ENCODE measurements at places on chromosomes 7 and 10.

DNA sequence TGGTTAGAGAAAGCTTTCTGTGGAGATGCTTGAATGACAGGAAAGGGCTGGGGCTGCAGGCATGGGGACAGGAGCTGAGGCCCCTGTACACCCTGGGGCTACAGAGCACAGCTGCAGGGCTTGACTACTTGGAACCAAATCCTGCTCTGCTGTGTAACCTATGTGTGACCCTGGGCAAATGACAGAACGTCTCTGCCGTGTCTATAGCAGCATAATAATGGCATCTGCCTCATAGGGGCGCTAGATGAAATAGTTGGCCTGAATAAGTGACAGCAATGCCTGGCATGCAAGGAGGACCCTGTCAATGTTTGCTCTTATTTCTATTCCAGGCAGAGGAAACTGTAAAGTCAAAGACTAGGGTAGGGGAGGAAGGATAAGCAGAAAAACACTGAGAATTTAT lies 254.0 kb downstream of the USP6NL start:
- no peak for DNase-seq

DNA sequence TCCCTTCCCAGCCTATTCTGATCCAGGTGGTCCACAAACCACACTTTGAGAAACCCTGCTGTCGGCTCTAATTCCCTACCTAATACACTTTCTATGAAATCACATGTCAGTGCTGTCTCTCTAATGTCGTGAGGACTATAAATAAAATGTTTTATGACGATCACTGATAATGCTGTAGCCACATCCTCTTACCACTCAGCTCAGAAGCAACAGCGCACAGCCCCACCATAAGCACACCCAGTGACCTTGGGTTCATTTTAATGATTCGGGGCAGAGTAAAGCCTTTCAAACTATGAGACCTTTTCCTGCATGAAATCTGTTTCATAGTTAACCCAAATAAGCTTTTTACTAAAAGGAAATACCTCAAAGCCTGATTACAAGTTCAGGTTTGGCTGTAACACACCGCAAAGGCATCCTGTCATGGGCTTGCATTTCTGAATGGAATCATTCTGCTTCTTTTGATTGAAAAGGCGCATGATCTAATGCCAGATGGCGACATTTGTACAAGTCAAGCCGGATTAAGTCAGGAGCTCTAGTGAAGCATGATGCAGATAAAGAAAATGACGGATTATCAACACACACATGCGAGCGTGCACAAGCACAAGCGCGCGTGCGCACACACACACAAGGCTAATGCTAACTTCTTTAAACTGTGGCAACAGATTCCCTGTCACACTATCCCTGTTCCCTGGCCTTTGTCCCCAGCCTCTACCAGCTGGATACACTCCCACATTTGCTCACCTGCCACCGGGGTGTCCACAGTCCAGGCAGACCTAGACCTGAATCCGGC lies 180.5 kb upstream of the PDE1C start:
- DNase-seq = no peak

DNA sequence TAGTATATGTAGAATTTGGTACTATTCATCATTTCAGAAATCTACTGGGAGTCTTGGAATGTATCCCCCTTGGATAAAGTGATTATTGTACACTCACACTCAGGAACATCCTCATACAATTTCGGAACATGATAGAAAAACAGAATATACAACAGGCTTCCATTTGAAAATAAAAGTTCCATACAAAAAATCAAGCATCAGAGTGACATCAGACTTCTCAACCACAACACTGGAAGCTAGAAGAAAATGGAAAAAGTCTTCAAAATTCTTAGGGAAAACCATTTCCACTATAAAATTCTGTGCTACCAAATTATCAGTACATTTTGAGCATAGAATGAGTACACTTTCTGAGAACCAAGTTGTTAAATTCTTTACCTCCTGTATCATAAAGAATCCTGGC lies 8.8 kb downstream of the LYZL1 start:
- DNase-seq = no peak

GRCh38 chr7:88429382-88429781 lies 122.7 kb upstream of the STEAP4 start:
- no peak for DNase-seq

DNA sequence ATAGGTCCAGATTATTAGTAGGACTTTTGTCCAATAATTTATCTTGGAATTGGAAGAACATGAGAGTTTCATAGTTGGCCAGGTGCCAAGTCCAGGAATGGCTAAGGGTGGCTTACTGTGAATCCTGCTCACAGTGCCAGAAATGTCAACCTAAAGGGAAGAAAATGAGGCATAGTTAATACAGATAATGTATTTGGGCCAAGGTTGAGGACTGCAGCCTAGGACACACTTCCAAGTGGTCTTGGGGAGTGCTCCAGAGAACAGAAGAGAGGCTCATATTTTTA lies 78.2 kb downstream of the MAPK8 start:
- no peak for DNase-seq

- no peak for DNase-seq
Observed at GRCh38 chr10:97686301-97686961, 610 bp downstream of the AVPI1 start.

GRCh38 chr7:43612599-43613589 lies 30.0 kb downstream of the STK17A start:
- peak; percentile 37 for DNase-seq

- DNase-seq = no peak
Observed at GRCh38 chr7:40983111-40983510, 719.8 kb downstream of the INHBA start.

- no peak for DNase-seq
Observed at GRCh38 chr7:81604075-81604807, 165.6 kb downstream of the HGF start.

DNA sequence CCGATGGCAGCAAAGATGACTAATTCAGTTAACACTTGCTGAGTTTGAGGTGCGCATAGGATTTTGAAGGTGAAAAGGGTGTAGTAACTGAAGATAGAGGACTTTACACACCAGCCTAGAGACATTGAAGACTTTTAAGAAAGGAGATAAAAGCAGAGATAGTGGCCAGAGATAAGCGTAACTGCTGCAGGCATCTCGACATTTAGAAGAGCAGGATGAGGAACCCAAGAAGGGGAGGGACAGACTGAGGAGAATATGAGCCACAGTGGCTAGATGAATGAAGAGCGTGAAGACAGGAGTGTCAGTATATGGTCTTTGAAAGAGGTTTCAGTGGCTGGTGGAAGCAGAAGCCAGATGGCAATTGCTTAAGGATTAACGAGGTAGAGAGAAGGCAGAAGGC lies 71.6 kb downstream of the CELF2 start:
- no peak for DNase-seq

- DNase-seq = no peak
Observed at GRCh38 chr7:11120068-11120664, 146.5 kb downstream of the PHF14 start.

- DNase-seq = no peak
Observed at GRCh38 chr10:14102056-14102455, 228.7 kb downstream of the FRMD4A start.

DNA sequence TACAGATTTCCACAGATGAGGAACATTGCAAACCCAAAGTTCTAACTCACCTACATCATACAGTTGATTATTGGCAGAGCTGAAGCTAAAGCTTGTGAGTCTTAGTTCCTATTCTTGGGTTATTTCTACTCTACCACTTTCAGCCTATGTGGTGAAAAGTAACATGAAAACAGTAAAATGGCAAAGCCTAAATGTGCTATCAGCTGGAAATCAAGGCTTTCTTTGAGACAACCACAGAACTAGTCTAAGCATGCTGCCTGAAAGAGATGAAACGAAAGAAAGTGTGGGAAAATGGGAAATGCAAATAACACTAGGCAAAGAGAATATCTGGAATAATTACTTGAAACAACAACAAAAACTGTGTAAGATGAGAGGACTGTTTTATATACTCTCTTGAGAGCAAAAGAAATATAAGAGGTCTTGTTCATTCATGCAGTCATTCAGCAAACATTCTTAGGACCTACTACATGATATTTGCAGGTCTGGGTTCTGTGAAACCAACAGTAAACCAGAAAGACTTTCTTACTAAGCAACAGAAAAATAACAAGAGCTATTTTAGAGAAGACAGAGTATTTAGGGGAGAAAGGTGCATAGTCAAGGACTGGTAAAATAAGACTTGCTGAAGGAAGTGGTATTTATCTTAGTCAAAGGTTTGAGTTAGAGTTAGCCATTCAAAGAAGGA lies 437.1 kb downstream of the HTR7 start:
- DNase-seq = no peak

DNA sequence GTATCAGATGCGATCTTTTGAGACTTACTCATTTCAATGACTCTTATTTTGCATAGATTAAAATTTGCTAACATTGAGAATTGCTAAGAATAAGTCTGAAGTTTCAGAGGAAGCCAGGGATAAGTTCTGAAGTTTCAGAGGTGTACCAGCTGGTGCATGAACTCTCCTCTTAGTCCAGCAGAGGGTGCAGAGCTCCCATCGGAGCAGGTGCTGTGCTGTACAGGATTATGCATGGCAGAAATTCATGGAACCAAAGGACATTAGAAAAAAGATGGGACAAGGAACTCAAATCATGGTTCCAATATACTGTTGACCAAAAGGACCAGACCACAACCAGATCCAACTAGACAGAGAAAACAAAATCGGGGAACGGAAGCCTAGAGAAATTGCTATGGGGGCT lies 41.9 kb downstream of the MGAM2 start:
- DNase-seq = no peak

DNA sequence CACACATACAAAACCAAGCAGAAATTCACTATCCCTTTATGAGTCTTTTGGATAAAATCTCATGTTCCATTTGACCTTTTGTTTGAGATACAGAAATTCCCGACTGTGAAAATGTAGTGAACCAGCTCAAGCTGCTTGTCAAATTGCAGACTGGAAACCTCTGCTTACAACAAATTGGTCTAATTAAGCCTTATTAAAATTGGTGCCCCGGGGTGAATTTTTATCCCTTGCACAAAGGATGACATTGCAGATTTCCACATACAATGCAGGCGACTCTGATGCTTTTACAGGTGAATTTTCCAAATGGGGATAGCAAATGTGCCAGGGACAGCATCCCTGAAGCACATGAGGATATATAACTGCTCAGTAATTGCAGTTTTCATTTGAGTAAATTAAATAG lies 257.3 kb downstream of the BMPER start:
- DNase-seq = no peak

DNA sequence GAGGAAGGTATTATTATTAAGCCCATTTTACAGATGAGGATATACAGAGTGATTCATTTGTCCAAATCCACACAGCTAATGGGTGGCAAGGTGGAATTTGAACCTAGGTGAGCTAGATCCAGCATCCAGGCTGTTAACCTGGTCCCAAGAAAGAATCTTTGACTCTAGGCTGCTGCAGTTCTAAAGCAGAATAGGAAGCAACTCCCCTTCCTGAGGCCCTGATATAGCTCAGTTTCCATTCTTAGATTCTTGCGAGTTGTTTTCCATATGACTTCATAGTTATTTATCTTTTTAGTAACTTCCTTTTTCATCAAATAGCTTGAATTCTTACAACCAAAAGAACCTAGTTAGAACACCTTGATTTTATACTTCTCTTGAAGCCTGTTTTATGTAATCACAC lies 24.1 kb upstream of the ZC3HAV1L start:
- DNase-seq = no peak

DNA sequence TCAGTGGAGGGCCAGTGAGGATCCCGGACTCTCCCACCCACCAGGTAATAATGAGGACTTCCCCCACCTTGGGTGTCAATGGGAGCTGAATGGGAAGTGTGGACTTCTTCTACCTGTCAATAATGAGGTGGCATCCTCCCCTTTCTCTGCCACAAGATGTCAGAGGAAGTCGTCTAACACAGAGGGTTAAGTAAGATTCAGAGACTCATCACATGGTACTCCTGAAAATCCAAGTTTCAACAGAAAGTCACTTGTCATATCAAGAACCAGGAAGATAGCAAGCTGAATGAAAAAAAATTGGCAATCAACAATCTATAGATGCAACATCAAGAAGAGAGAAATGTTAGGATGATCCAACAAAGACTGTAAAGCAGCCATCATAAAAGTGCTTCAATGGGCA lies 150.9 kb upstream of the SVIL start:
- DNase-seq = no peak

GRCh38 chr10:1043532-1043995 lies 5.4 kb downstream of the IDI1 start:
- DNase-seq = peak; percentile 50

GRCh38 chr7:98194672-98195457 lies 16.4 kb upstream of the BHLHA15 start:
- no peak for DNase-seq

DNA sequence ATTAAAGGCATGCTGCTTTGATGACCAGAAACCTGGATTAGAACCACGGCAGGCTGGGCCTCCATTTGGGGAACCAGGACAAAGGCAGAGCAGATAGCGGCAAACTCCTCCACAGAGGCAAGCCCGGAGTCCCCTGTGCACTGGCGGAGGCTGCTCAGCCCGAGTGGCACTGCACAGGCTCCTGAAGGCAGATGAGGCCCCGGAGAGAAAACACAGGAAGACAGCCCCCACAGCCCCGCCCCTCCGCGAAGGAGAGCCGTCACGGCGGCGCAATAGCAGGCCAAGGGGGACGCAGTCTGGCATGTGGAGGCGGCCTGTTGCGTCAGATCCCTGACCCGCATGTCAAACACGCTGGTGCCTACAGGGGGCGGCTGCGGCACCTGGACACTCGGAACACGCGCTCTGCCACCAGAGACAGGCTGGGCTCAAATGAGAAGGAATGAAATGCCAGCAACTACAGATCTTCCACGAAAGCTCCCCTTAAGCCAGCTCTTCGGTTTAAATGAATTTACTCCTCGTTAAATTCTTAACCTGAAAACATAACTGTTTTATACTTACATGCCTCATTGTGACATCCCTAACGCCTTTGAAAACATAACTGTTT lies 128.5 kb downstream of the MAD1L1 start:
- DNase-seq = peak; percentile 92

GRCh38 chr7:147013825-147014224 lies 897.2 kb downstream of the CNTNAP2 start:
- DNase-seq = no peak

- no peak for DNase-seq
Observed at GRCh38 chr10:128482052-128482451, 355.8 kb upstream of the MKI67 start.

DNA sequence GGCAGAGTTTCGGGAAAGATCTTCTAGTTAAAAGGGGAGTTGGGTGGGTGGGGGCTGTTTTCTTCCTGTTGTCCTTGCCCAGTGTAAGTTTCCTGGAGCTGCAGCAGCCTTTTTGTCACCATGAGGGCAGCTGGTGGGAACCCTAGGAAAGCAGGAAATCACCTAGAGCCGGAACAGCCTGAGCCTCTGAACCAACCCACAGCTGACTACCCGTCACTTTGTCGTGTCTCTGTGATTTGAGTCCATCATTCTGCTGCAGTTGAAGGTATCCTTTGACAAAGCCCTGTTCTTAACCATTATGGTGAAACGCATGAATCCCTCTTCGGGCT lies 1.2 kb upstream of the C10orf143 start:
- no peak for DNase-seq

GRCh38 chr10:130040817-130041330 lies 69.8 kb downstream of the C10orf143 start:
- no peak for DNase-seq

DNA sequence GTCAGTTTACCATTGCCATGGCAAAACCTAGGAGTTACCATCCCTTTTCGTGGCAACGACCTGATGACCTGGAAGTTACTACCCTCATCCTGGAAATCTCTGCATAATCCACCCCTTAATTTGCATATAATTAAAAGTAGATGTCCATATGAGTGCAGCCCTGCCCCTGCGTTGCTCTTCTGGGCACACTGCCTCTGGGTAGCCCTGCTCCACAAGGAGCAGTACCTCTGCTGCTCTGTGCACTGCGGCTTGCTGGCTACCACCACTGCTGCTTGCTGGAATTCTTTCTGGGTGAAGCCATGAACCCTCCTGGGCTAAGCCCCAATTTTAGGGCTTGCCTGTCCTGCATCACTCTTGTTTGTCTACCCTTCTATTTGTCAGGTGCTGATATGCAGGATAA lies 12.5 kb downstream of the CYP17A1 start:
- no peak for DNase-seq

Data from femur (tissue), 1 donor.